Activated CD8-positive, alpha-beta memory T cell treated with anti-CD3 and anti-CD28 coated beads for 48 hours (primary cell): ENCODE measurements at places on chromosomes 16 and 17.
A peak's percentile ranks its signal among the peaks of the same experiment; 100 is the strongest.

DNA sequence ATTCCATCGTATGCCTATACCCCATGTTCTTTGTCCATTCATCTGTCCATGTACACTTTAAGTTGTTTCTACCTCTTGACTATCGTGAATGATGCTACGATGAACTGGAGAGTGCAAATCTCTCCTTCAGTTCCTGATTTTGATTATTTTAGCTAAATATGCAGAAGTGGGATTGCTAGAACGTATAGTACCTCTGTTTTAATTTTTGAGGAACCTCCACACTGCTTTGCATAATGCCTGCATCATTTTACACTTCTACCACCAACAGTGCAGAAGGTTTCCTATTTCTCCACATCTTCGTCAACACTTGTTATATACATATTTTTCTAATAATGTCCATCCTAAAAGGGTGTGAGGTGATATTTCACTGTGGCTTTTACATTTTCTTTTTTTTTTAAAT is 43.9 kb downstream of the SDR42E1 start:
- no peak for DNase-seq

DNA sequence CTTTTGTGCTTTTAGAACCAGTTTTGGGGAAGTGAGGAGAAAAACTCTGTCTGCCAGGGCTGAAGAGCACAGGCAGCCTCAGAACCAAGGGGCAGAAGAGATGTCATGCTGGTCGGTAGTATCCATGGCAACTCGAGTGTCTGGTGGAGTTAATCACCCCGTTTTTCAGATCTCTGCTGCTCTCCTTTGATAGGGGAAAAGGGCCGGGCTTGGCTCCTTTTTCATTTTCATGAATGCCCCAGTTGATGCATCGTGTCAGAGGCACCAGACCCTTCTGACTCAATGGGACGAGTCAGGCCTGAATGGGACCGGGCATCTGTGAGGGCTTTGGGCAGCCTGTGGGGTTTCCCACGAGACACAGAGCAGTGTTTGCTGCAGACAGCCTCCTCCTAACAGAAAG is 304.6 kb downstream of the ABCC12 start:
- no peak for DNase-seq

DNA sequence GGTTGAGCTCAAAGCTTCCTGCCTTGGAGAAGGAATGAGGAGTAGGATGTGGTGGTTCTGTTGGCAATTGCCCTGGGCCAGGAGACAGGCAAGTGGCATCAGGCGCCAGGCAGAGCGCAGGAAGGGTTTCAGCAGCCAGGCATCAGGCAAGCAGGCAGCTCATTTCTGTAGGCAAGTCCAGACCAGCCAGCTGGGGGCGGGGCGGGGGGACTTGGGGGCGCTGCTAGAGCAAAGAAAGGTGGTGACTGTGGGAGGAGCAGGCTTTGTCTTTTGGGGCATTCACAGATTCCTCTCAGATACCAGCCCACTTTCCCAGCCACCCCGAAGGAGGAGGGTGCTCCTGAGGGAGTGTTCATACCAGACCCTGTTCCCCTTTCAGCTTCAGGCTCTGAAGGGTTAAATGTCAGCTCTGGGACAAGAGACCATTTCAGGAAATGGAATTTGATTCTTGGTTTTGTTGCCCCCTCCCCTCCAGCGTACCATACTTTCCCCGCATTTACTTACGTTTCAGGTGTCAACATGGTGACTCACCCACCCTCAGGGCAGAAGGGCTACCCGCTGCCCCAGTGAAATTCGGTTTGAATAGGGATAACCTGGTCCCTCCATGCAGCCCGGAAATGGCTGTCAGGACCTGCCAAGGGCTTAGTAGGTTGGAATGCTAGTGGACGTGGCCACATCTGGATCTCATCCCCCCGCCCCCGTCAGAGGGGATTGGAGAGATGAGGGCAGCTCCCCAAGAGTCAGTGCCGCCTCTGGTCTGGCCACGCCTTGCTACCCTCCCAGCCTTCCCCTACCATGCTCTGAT is 13.2 kb downstream of the NGFR start:
- DNase-seq = no peak

- no peak for DNase-seq
Observed at GRCh38 chr16:83040174-83040573, 413.4 kb downstream of the CDH13 start.

- DNase-seq = no peak
Observed at GRCh38 chr16:86018941-86019340, 120.0 kb downstream of the IRF8 start.

DNA sequence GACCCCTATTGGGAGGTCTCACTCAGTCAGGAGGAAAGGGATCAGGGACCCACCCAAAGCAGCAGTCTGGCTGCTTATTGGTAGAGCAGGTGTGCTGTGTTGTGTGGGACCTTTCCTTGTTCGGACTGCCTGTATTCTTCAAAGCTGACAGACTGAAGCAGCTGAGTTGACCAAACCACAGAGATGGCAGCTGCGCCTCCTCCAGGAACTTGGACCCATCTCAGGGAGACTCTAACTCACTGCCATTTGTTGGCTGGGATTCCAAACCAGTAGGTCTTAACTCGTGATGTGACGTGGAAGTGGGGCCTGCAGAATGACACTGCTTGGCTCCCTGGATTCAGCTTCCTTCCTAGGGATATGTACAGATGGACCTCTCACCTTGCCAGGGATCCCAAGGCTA is 9.6 kb upstream of the UQCRC2 start:
- no peak for DNase-seq

GRCh38 chr17:50346313-50347116 is 589 bp downstream of the XYLT2 start:
- DNase-seq = peak; percentile 11

GRCh38 chr17:630801-631200 is 83.8 kb downstream of the VPS53 start:
- DNase-seq = no peak

DNA sequence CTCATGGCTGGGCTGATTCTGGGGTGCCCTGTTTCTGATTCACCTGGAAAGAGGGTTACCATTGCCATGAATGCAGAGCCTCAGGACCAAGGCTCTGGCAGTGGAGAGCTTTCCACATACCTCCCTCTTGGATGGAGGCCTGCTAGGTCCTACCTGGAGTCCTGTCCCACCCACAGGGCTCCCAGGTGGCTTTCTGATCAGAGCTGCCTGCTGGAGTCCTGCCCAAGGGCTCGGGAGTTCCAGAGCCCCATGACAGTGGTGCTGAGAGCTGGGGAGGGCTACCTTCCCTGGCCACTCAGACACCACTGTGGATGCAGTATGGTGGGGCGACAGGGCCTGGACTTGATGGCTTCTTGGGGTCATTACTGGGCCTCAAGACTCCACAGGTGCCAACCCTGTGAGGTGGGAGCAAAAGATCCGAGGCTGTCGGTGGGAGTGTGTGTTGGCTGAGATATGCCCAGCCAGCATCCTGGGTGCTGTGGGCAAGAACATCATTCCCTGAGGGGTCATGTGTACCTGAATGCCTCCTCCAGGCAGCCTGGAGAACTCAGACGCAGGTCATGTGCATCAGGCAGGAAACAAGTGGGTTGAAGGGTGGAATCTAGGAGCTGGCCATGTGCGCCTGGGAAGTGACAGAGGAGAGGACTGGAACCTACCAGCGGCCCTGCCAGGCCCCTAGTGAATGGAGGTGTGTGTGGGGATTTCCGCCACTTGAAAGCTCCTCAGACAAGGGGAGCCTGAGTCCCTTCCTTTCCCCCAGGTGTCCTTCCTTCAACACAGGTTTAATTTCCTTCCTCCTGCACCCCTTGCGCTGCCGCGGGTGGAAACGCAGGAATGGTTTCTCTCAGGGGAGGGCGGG is 2.3 kb upstream of the WNT3 start:
- DNase-seq = no peak

- no peak for DNase-seq
Observed at GRCh38 chr16:85069171-85069570, 41.6 kb downstream of the KIAA0513 start.

DNA sequence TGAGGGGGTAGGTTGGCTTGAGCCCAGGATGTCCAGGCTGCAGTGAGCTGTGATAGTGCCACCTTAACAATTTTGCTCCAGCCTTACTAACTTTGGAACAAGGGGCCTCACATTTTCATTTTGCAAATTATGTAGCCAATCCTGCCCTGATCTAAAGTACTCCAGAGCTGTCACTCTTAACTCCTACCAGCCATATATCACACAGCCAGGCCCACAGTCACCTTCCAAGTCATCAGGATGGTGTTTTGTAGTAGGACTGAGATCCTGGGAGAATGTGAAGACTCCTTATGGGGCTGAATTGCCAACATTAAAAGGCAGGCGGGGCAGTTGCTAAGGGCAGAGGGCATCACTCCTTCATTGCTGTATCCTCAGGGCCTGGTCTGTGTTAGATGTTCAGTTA is 243.0 kb downstream of the MRTFB start:
- no peak for DNase-seq

GRCh38 chr17:73430848-73431247 is 119.0 kb upstream of the CDC42EP4 start:
- no peak for DNase-seq
